Endothelial cell (in vitro differentiated cells): ENCODE measurements at places on chromosomes 5 and 9. TPM values are rescaled to one million over a fixed set of nuclear protein-coding genes. Genes with fewer than 3 reads are reported as not detected.

The NPDC1 gene
- total RNA-seq: 116 TPM

DNA sequence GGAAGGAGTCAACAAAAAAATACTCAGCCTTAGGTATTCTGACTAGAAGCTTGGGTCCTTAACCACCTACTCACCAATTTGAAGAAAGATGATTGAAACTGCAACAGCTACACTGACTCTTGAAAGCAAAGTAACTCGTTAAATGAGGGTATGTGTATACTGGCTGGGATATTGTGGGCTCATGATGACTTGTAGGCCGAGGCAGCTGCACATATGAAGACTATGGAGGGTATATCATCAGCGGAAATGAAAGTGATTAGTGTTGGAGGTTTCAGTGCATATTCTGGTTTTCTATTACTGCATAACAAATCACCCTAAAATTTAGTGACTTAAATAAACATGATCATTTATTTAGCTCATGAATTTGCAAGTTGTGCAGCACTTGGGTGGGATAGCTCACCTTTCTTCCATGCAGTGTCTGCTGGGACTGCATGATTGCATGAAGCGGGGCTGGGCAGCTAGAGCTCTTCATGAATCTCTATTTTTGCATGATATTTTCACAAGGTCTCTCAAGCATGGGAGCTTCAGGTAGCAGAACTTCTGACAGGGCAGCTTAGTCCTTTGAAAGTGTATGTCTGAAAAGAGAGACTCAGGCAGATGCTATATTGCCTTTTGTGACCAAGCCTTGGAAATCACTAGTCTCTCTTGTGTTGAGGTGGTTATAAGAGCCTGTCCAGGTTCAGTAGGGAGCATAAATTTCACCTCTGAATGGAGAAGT, 96.1 kb upstream of the CDKN2B start:
- DNase-seq: no peak

GRCh38 chr9:2424619-2425033, 197.0 kb upstream of the VLDLR start:
- no peak for DNase-seq

The MAP1B gene
- total RNA-seq: 251 TPM

DNA sequence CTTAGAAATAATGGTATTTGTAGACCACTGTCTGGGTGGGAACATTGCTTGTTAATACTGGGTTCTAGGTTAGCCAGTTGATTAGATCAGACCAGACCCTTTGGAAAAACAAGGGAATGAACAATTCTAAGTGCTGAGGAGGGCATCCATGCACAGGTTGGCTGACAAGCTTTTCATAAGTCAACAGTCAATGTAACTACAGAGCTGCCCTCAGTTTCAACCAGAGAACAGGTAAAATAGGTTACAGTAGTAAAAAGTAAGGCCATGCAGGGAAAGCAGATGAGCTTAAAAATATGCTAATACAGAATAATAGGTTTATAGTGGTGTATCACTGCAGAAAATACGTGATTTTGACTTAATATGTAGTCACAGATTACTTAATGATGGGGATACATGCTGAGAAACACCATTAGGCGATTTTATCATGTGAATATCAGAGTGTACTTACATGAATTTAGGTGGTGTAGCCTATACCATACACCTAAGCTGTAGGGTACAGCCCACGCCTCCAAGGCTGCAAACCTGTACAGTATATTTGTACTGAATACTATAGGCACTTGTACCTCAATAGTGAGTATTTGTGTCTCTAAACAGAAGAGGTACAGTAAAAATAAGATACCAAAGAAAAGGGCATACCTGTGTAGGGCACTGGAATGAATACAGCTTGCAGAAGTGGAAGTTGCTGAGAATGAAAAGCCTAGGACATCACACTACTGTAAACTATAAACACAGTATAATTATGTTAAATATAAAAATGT, 6.1 kb upstream of the FGF18 start:
- DNase-seq: no peak

- DNase-seq: no peak
Observed at GRCh38 chr9:134434894-134435506, 108.7 kb downstream of the RXRA start.

The TAS2R1 gene
- not detected for total RNA-seq

DNA sequence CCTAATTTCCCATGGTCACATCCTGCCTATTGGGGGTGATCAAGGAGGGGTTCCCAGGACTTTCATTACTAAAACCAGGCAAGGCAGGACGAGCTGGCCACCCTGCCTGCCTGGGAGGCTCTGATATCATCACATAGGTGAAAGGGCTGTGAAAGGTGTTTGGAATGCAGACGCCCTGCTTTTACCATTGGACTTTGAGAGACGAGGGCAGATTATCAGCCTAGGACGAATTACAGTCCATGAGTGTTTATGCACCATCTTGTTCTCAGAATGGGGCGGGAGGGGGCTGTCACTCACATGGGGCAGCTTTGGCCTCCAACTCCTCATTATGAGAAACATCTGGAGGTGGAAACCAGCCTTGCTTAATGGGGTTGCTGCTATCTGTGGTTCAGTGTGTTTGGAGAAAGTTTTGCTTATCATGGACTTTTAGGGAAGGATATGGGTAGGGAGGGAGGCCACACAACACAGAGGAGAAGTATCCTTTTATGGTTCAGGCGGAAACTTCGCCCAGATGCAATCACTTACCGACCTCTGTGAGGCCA, 69.8 kb upstream of the UBTD2 start:
- no peak for DNase-seq

DNA sequence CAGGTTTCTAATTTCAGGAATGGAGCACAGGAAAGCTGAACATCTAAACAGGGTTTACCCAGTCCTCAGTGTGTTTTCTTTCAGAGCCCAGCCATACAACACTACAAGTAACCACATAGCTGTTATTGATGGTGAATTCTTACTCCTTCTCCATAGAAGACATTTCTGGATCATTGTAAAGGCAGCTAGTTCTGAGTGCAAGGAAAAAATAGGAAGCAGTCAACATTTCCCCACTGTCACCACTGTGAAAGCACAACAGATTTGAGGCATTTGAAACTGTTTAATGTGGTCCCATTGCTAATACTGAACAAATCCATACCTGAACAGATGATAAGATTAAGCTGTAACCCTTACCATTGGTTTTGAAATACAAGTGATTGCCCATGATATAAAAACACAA, 145.0 kb upstream of the PCA3 start:
- no peak for DNase-seq

- DNase-seq: peak; percentile 53
Observed at GRCh38 chr9:84669288-84670137, at the start of gene NTRK2. NTRK2 (plus strand) TSS chr9:84669729; CDS start chr9:84670749, 1,020 bp downstream.

DNA sequence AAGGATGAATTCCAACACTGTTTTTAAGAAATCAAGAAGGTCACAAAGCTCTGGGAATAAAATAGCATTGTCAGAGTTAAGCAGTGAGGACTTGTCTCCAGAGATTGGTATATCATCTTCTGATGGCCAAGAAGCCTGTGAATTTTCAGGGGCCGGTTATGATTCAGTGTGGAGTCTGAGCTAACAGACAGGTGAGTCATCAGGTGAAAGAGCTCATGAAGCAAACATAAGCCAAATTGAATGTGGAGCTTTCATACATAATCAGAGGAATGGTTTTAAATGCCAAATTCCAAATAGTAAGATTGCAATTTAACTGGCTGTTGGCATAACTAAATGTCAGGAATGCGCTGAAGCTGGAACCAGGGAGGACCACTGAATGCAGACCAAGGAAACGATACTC, 494.2 kb downstream of the MTRR start:
- DNase-seq: no peak

- DNase-seq: no peak
Observed at GRCh38 chr9:69857131-69857530, 36.5 kb downstream of the CFAP95 start.

The LRRC19 gene
- total RNA-seq: not detected

DNA sequence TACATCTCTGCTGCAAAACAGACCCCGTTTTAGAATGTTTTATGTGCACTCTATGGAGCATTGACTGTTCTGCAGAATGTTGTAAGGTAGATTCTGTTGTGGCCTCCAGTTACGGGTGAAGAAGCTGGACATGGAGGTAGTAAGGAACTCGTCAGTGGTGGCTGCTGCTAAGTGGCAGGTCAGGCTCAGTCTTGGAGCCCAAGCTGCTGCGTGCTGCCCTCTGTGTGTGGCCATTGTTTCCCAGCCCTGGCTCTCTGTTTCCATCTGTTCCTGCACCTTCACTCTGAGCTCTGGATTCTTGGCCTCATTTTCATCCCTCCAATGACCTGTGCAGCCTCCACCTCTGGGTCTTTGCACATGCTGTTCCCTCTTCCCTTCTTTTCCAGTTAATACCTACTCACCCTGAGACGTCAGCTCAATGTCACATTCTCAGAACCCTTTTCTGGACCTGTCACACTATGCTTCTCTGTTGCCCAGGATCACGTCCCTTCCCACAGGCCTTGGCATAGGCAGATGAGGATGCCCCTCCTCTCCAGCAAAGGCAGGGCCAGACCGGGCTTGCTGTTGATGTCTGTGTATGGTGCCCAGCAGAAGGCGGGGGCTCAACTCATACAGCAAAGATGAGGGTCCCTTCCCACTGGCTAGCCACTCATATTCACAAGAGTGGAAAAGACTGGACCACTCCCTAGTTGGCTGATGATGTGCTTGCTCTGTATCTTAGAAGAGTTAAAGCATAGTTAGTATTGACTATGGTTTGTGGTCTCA, 97.6 kb downstream of the TENT4A start:
- DNase-seq: no peak

The RMRP gene
- total RNA-seq: 32,961 TPM

- no peak for DNase-seq
Observed at GRCh38 chr9:14608540-14608939, 84.7 kb downstream of the ZDHHC21 start.

GRCh38 chr9:35710818-35711500, 21.0 kb downstream of the TLN1 start:
- no peak for DNase-seq

- no peak for DNase-seq
Observed at GRCh38 chr5:77144837-77145139, 57.7 kb upstream of the ZBED3 start.

DNA sequence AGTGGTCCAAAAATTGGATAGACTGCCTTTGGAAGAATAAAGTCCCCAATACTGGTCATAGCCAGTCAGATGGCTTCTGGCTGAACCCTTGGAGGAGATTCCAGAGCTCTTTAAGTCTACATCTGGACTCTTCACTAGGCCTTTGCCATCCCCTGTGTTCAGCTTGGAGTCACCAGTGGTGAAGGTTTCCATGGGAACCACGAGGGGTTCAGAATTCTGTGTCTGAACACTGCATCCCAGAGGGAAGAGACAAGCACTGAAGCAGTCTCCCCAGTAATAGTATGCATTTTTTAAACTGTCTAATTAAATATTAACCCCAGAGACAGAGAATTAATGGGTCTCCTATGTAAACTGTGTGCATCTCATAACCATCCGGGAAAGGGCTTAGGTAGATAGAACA, 38.2 kb downstream of the POU4F3 start:
- no peak for DNase-seq

DNA sequence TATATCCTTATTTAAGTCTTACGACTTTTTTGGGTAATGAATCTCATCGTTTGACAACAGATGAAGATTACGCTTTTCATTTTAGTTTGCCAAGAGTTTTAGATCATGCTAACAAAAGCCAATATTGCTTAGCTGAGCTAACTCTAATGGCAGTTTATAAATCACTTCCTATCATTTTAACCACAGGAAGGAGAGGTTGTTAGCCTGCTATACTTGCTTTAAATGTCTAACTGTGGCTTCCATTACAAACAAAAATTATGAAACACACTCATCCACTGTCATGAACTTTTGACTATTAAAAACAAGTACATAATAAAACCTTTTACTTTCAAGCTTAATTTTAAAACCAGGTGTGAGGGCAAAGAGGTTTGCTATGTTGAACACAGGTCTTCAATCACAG, 53.7 kb upstream of the ANKH start:
- DNase-seq: no peak

DNA sequence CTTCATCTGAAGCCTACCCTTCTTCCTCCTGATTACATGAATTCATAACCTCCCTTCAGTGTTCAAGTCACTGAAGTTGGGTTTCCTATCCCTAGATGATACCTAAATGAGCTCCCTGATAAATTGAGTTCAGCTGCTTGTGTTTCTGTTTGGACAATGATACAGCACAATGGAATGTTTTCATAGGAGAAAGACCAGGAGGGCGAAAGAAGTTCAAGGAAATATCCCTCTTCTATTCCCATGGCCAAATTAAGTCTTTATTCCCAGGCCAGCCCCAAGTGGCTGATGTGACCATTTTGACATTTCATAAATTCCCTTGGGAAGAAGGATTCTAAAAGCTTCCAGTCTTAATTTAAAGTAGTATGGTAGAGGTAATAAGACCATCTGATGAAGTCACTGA, 555.8 kb upstream of the CLINT1 start:
- no peak for DNase-seq

DNA sequence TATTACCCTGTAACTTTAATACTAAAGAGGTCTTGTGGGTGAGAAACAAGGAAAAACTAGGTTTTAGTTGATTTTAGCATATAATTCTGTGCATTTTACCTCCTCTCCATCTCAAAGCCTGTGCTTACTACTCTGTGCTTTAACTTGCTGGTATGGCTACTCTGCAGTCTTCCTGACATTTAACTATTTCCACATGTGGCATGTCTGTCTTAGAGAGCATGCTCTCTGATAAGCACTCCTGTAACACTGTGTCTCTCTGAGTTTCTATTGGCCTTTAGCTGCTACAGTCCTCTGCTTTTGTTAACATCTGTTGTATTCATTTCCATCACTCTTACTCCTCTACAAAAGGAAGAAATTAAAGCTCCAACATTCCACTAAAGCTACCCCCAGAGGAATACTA, 418.3 kb downstream of the RAB3C start:
- no peak for DNase-seq

- no peak for DNase-seq
Observed at GRCh38 chr5:178199581-178200434, 4.5 kb upstream of the HNRNPAB start.

The CAST gene
- total RNA-seq: 105 TPM

The CER1 gene
- 5.2 TPM for total RNA-seq

DNA sequence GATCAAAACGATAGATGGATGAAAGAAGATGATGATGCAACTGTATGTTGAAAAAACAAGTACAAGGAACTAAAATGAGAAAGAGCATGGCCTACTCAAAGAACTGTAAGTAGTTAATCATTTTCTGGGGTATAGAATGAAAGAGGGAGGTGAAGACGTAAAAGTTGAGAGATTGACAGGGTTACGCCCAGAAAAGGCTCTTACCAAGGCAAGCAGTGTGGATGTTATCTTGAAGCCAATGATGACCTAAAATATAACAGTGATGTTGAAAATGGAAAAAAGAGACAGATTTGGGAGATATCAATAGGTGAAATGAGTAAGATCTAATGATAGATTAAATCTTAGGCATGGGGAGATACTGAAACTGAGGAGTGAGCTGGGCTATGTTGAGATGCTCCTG, 80.4 kb upstream of the GNAQ start:
- no peak for DNase-seq

The TMEM252 gene
- not detected for total RNA-seq

- DNase-seq: no peak
Observed at GRCh38 chr5:23466401-23466912, 41.0 kb upstream of the PRDM9 start.

- no peak for DNase-seq
Observed at GRCh38 chr5:117204404-117204803, 629.8 kb upstream of the SEMA6A start.

The LRRTM2 gene
- not detected for total RNA-seq
